ENCODE measurements at places on chromosomes 3 and 15. TPM values are rescaled to one million over a fixed set of nuclear protein-coding genes. Genes with fewer than 3 reads are reported as not detected.

Gene LINGO1
- 15.4 TPM for polyA plus RNA-seq

Gene DAZL
- 0.44 TPM for polyA plus RNA-seq

Gene TMEM212
- polyA plus RNA-seq, result not detected

Gene KLHL6
- polyA plus RNA-seq, result 1.6 TPM

Gene PROS1
- polyA plus RNA-seq, result 30.4 TPM

Gene REC114
- polyA plus RNA-seq, result not detected

Gene NANOGP8
- polyA plus RNA-seq, result not detected

Gene TTLL13
- polyA plus RNA-seq, result not detected

Gene PRR23E
- polyA plus RNA-seq, result not detected

Gene AHSG
- polyA plus RNA-seq, result not detected

Gene ALDH1A3
- 14.4 TPM for polyA plus RNA-seq

Gene LRRIQ4
- 0.08 TPM for polyA plus RNA-seq

Gene EPHB3
- polyA plus RNA-seq, result 30.9 TPM

Gene TMC3
- 0.04 TPM for polyA plus RNA-seq

Gene FBXL22
- 28.2 TPM for polyA plus RNA-seq

Gene CHL1
- 2.9 TPM for polyA plus RNA-seq

Gene FEZF2
- polyA plus RNA-seq, result not detected

Gene CCPG1
- polyA plus RNA-seq, result 27.5 TPM

Gene WDR76
- 9.1 TPM for polyA plus RNA-seq

Gene PATL2
- polyA plus RNA-seq, result 1.00 TPM

Gene TAGLN3
- 5.5 TPM for polyA plus RNA-seq

Gene TPRG1
- polyA plus RNA-seq, result 2.3 TPM

Gene PP2D1
- polyA plus RNA-seq, result 0.35 TPM

Gene CCDC54
- 3.8 TPM for polyA plus RNA-seq

Gene CSTA
- 0.75 TPM for polyA plus RNA-seq

Gene ATP13A4
- 0.31 TPM for polyA plus RNA-seq

Gene FAM3D
- not detected for polyA plus RNA-seq

Gene VGLL3
- polyA plus RNA-seq, result 30.9 TPM

Gene SCAP
- polyA plus RNA-seq, result 53.2 TPM

Gene COLQ
- polyA plus RNA-seq, result 33.2 TPM

Gene SCG5
- polyA plus RNA-seq, result 16.6 TPM

Gene NFKBIZ
- polyA plus RNA-seq, result 3.1 TPM

Gene DNASE1L3
- polyA plus RNA-seq, result 2.1 TPM

Gene CCNB2
- 31.1 TPM for polyA plus RNA-seq

Gene SI
- polyA plus RNA-seq, result not detected

Gene UBA5
- 41.7 TPM for polyA plus RNA-seq

Gene ZPLD1
- not detected for polyA plus RNA-seq
